IPS-NIHi11 (cell line): ENCODE measurements at places on chromosomes 16 and 17.

- no peak for DNase-seq
Measured at GRCh38 chr17:57507828-57508227, 237.3 kb downstream of the CCDC182 start.

- no peak for DNase-seq
Measured at GRCh38 chr16:26371349-26371869, 679.6 kb downstream of the HS3ST4 start.

- DNase-seq: no peak
Measured at GRCh38 chr16:10103118-10103517, 79.1 kb downstream of the GRIN2A start.

DNA sequence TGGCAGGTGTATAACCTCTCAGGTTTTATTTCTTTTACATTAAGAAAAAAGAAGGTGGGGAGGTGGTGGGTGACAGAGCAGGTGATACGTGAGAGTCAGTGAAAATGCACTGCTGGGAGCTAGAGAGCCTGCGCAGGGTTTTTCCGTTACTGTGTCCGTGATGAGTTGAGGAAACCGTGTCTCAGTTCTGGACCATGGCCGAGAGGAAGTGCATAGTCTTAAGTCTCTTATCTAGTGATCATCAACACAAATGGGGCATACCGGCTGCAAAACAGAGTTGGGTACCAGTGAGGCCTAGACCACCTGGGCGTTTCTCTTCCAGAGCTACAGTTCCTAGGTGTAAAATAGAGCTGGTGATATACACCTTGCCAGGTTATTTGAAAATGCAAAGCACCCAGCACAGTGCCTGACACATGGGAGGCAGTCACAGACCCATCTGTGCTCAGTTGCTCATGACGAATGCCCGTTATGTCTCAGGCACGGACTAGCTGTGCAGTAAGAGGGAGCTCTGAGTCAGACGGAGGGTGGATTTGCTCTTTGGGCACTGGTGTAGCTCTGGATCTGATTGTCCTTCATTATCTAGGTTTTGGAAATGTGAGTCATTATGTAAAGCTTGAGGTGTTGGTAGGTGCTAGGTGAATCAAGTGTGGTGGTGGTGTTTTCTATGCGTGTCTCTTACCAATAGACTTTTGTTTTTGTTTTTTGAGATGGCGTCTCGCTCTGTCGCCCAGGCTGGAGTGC, 60.9 kb downstream of the RPTOR start:
- DNase-seq: no peak

GRCh38 chr16:68236826-68237242, 907 bp upstream of the ESRP2 start:
- no peak for DNase-seq

- peak; percentile 39 for DNase-seq
Measured at GRCh38 chr16:27945233-27945973, 118.1 kb downstream of the GSG1L start.

- DNase-seq: no peak
Measured at GRCh38 chr16:15530085-15530484, 95.7 kb downstream of the BMERB1 start.

DNA sequence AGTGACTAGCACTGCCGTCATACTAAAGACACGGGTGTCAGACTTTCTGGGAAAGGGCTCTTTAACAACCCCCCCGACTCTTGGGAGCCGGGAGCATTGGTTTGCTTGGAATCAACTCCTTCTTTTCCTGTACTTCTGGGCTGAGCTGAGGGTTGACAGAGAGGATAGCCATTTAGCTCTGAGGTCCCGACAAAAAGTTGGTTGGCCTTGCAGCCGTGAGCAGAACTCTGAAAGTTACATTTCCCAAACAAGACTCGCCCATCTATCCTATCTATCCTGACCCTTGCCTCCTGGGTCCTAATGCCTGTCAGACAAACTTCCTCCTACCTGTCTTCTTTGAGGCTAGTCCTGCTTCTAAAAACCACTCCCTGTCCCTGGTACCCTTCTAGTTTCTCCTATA, 460.8 kb upstream of the TOM1L1 start:
- DNase-seq: no peak

- peak; percentile 84 for DNase-seq
Measured at GRCh38 chr17:42979511-42980273, at the start of gene PTGES3L. Gene PTGES3L (minus strand): TSS chr17:42980080. CDS start chr17:42980053, 27 bp downstream.

DNA sequence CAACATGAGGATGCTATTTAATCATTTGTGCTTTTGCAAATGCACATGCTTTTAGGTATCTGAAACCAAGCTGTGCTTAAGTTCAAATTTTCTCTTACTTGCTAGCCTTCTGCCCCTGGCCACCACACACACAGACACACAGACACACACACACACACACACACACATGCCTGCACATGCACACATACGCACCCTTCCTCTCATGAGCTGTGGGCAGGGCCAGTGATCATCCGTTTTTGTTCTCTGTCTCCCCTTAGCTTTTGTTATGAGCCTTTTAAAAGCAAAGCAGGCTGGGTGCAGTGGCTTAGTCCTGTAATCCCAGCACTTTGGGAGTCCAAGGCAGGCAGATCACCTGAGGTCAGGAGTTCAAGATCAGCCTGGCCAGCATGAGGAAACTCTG, 34.2 kb downstream of the CD300LF start:
- no peak for DNase-seq

DNA sequence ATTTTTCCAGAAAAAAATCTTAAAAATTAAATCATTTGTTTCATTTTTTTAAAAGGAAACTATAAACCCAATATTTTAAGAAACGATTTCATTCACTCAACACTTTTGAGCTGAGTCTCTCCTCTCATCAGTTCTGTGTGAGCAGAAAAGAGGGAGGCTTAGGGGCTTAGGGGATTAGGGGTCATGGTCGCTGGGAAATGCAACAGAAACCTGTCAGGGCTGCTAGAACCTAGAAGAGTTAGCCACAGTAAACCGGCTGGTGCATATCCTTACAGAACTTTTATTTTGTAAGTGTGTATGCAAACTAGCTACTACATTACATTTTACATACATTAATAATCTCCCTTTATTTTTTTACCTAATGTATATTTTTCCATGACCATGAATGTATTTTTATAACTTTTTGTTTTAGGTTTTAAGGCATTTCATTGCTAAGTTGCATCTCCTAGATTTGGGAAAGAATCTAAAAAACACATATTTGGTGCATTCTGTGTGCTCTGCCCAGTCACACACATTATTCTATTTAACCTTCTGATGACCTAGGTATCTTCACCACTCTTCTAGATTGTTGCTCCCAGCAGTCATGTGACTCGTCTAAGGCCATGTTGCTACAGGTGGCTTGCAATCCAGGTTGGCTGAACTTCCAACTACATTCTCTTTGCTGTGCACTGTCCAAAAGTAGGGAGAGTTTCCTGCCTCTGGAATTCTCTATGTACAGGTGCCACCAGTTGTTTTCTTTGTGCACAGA, 24.4 kb downstream of the TBC1D3B start:
- no peak for DNase-seq

- DNase-seq: peak; percentile 5
Measured at GRCh38 chr17:4632581-4632920, 8.9 kb downstream of the ALOX15 start.

DNA sequence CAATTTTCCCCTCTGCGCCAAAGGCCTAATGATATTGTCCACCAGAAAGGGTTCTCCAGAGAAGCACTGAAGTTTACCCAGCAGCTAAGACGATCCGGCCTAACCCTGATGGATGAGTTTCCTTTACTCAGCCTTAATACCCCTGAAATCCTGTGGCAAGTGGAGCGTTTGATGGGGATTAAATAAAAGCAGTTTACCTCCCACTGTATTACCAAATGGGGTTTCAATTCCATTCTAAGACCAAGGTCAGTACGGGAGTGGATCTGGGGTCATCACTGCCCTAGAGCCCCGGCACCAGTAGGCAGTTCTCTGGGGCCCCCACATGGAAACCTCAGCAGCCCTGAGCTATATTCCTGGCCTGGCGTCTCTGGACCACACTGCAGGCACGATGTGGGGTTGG, 97.1 kb upstream of the NOL11 start:
- no peak for DNase-seq

DNA sequence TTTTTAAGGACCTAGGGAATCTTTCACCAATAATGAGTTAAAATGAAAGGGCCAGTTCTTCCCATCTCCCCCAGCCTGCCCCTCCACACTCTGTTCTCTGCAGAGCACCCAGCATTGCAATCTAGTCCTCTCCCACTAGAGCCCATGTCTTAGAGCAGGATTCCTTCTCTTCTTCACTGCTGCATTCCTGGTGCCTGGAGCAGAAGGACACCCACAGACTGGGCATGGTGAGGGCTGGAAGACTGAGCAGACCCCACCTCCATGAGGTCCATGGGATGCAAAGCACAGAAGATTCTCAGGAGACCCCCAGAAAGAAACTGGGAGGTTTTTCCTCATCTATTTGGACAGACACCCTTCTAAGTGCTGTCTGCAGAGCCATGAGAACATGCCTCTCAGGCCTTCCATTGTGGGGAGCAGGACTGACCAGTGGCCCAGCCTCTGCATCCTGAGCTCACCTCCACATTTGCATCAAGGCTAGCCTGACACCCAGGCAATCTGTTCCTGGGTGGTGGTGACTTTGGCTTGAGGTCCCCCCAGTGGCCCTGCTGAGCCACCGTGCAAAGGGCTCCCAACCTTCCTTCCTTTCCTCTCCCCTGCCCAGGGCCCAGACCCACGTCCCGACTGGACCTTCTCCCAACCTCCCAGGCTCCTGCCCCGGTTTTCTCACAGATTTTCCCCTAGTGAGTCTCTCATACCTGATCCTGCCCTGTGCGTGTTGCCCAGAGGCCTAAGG, 74.2 kb upstream of the ZNF469 start:
- no peak for DNase-seq

GRCh38 chr17:75909812-75910274, 5.2 kb upstream of the MRPL38 start:
- no peak for DNase-seq

DNA sequence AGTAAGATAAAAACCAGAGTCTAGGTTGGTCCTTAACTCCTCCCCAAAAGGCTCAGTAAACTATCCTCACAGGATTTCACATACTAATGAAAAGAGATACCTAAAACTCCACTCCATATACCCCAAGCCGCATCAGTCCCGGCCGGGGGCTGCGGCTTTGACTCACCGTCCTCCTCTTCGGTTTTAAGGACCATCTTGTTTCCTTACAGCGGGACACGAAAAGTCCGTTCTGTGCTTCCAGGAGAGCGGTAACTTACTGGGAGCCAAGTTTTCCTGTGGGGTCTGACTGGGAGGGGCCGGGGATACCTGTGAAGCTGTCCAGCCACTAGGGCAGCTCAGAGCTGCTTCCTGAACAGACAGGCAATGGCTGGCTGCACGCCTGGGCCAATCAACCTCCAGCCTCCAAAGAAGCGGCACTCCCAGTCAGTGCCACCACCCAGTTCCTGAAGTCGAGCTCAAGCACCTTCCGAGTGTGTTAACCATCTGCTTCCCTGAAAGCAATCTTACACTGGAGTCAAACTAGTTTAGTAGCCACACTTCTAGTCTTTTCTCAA, 45.5 kb downstream of the CYTH1 start:
- DNase-seq: peak; percentile 81

- no peak for DNase-seq
Measured at GRCh38 chr17:73297934-73298861, 13.6 kb downstream of the CDC42EP4 start.

- no peak for DNase-seq
Measured at GRCh38 chr17:35900708-35901480, 20.7 kb upstream of the CCL5 start.

DNA sequence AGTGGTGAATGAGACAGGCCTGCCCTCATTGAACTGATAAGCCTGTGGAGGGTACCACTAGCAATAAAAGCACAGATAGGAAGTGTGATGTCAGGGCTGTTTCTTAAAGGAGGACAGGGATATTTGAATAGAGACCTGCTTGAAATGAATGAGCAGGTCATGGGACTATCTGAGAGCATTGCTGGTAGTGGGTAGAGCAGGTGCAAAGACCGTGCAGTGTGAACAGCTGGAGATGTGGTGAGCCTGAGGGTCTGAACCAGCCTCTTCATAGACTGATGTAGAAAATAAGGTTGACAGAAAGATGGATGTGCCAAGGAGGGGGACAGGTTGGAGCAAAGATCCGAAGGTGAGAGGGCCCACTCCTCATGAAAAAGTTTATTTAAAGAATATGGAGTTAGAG, 2.4 kb downstream of the NUP93 start:
- no peak for DNase-seq

DNA sequence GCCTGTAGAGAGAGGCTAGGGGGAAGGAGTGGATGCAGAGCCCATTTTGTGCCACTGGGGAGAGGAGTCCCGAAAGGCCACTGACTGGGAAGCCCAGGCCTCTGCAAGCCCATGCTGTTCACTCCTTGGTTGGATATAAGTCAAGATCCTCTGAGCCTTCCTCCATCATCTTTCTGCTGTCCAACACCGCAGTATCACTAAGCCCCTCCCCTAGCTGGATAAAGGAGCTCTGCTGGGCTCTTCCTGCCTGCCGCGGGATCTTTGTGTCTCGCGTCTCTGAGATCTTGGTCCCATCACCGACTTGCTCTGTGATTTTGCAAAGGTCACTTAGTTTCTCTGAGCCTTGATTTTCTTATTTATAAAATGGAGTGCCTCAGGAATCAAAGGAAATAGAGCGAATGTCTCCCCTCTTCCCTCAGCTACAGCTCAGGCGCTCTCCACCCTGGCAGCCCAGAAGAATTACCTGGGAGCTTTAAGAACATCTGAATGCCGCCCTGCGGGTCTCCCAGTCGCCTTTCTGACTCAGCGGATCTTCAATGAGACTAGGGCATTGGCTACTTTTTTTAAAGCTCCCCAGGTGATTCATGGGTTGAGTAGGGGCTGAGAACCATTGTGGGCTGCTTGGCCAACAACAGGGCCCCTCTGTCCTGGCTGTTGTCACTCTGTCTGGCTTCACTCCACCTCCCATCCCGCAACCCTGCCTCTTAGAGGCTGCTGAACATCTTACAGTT, 25.2 kb upstream of the TMEM220 start:
- peak; percentile 58 for DNase-seq

DNA sequence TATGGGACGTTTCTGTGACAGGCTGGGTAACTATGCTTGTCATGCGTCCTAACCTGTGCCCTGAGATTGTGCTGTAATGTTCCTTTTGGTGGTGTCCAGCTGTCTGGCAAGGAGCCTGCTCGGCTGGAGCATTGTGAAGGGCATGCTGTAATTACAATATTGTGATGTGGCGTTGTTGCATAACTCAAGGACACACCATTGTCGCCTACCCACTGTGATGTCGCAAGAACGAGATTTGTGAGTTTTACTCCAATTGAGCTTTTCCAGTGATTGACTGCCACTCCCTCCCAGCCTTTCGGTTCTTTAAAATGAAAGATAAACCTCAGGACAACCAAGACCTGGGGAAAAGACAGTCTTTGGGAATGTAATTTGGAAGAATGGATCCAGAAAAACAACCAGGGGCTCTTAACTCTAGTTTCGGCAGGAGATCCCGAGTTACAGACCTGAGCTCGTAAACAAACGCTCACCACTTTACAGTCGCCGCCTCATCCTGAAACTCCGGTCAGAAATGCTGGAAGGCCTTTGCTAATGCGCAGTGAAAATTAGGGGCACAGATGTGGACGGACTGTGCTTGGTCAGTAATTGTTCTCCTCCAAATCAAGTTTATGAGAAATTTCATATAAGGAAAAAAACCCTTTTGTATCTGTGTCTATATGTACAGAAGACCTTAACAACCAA, 1.3 kb downstream of the ZNF750 start:
- DNase-seq: no peak

DNA sequence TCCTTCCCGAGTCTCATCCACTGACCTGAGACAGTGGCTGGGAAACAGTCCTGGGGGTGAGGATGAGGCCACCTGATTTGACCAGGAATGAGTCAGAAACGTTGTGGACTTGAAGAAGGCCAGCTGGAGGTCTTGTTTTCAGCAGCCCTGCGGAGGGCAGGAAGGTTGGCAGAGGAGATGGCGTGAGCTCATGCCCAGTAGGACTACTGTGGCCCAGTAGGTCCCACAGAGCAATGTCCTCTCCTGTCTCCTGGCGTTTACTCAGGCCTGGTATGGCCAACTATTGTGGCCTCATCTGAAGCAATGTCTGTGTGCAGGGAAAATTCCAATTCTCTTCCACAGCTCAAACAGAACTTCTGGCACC, 84.1 kb upstream of the DNAJA2 start:
- no peak for DNase-seq
